Left ventricle myocardium superior (tissue), 1 donor: ENCODE measurements at places on chromosomes 5 and 9. TPM values are rescaled to one million over a fixed set of nuclear protein-coding genes. Genes with fewer than 3 reads are reported as not detected.

Gene IL17B
- total RNA-seq = not detected

- DNase-seq = no peak
These were observed 315.0 kb downstream of the FER start for GRCh38 chr5:109062664-109063063.

DNA sequence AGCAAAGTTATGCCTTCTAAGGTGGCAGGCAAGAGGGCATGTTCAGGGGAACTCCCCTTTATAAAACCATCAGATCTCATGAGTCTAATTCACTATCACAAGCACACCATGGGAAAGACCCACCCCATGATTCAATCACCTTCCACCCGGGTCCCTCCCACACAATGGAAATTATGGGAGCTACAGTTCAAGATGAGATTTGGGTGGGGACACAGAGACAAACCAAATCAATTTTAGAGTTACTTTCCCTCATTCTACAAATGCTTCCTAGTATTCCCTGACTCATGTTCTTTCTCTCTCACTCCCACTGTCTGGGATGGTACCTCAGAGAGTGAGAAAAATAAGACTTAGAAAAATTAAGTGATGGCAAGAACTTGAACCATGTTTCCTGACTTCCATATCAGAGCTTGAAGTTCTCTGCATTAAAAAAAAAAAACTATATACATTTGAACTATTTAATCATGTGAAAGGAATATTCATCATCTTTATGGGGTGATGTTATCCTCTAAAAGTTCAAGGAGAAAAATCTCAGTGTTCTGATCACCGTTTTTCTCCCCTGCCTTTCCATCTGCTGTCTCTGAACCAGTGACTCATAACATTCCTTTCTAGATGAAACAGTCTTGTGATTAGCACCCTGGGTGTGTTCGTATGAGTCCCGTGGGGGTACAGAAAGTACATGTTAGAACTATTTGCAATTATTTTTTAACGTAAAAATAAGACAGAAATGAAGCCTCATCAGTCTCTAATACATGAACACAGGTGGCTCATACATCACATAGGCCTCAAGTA, 282.9 kb downstream of the SLF1 start:
- no peak for DNase-seq

GRCh38 chr9:127505396-127506116, 54.2 kb downstream of the LRSAM1 start:
- no peak for DNase-seq

GRCh38 chr9:83219154-83219923, 156.4 kb upstream of the RASEF start:
- DNase-seq = peak; percentile 87

DNA sequence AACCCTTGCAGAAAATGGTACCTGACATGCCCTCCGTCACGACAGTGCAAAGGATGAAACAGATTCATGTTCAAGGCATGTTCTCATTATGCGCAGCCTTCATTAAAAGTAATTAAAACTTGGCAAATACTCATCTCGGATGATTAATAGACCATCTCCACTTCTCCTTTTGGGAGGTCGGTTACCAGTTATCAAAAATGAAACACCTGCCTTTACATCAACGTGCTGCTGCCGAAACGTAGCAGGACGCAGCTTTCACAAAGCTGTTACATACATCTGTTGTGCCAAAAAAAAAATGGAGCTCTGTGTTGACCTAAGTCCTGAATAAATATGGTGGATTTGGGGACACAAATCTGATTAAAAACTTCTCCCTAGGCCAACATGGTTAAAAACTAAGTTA, 75.7 kb downstream of the PTCH1 start:
- DNase-seq = no peak
